GM04503 (cell line): ENCODE measurements at places on chromosomes 3 and 15.
A peak's percentile ranks its signal among the peaks of the same experiment; 100 is the strongest.

GRCh38 chr3:132047209-132047608 lies 12.4 kb upstream of the CPNE4 start:
- no peak for DNase-seq

DNA sequence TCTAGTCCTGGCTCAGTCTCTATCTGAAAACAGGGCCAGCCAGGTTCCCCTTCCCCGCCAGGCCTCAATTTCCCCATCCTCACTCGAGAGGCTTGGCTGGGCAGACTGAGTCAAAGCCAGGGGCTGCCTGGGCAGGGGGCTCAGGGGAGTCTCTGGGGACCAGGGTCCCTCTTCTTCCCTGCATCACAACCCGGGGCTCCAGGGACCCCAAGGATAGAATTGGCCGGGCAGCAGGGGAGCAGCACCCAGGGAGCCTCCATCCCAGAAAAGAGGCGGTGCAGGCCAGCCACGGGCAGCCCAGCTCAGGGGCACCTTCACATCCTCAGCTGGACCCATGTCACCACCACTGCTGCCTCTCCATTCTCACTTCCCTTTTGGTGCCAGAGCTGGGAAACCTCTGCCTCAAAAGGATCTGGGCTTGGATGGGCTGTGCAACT lies 13.3 kb upstream of the PLXND1 start:
- DNase-seq: no peak

DNA sequence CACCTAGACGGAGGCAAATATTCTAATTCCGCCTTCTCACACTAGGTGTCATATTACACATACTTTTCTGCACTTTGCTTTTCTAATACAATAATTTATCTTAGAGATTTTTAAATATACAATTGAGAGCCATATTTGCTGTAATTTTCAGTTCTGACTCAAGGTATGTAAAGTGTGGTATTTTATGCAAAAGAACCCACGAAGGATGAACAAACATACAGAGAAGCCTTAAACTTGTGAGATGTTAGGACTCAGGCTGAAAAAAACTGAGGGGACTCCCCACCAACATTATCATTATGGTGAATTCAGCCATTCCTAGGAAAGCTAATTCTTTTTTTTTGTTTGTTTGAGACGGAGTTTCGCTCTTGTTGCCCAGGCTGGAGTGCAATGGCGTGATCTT lies 9.6 kb downstream of the ZBTB11 start:
- DNase-seq: no peak

DNA sequence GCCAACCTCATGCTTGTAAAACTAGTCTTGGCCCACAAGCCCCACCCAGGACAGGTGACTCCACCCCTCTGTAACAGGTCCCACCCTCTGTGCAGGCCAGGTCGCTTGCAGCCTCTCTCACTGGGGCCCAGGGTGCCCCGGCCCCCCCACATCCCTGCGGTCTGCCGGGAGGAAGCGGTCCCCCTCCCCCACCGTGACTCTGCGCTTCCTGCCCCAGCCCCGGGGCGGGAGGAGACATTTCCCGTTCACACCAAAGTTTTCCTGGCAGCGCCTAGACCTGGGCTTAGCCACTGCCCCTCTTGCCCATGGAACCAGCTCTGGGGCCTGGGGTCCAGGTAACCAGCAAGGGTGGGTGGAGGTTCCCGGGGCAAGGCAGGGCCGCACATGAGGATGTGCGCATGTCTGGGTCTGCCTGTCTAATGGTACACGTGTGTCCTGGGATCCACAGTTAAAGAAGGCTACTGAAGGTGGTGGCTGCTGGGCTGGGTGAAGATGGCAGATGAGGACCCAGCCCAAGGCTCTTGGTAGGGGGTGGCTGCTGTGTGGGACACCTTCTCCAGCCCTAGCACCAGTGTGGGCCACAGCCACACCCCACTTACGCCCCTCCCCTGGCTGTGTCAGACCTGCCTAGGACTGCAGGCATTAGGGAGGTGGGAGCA lies 8.4 kb downstream of the NBEAL2 start:
- DNase-seq: no peak

DNA sequence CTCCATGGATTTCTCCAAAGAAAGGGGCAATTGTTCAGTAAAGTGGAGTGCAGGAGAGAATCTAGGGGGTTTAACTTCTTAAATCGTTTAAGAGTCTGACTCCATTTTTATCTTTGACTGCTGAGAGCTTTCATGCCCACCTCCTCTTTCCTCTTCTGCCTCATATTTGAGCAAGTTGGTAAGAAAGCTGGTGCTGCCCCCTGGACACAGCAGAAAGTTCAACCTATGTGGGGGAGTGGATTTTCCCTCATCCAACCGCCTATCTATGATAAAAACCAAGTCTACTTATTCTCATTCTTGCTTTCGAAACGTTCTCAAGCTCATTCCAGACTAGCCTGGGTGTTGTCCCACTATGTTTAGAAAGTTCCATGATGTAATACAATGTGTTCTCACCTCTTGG lies 26.0 kb downstream of the HHLA2 start:
- no peak for DNase-seq

- DNase-seq: no peak
Observed at GRCh38 chr3:134370611-134371531, 3.4 kb downstream of the AMOTL2 start.

GRCh38 chr15:100881573-100882336 lies 2.1 kb downstream of the ALDH1A3 start:
- no peak for DNase-seq

DNA sequence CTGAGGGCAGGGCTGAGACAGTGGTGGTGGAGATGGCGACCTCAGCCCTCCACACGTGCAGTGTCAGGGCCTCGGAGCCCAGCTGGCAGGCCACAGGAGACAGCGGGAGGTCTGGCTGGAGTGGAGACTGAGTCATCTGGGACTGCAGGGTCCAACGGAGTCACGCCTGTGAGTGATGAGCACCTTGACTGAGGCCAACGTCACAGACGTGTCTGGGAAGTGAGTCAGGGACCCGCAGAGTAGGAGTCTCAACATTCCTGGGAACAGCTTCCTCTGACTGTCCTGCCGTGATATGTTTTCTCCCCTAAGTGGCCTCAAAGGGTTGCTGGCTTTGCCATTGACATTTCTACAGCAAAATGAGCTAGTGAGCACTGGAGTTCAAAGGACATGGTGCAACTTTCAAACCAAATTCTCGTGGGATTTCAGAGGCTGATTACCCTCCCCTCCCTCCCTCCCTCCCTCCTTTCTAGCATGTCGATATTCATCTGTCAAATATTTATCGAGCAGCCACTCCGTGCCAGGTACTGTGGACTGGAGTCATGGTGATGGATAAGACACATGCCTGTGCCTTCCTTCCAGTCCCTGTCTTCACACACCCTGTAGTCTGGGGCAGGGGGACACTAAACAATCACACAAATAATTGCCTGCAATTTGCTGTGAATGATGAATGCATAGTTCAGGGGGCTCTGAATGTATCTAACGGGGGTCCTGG lies 53.3 kb upstream of the AMOTL2 start:
- peak; percentile 100 for DNase-seq

DNA sequence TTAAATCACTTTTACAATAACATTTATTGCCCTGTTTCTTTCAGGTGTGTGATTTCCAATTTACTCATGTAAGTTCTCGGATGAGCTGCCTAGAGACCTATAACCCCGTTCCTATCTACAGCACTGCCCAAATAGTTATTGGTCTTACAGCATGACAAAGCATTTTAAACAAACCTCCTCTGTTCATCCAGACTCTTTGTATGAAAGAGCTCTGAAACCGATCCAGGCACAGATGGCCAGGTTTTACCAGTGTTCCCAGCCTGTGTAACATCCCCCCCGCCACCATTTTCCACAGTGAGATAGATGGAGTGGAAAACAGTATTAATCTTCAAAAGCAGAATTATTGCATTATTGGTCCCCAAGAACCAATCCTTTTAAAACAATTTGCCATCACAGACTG lies 59.0 kb upstream of the SPTSSB start:
- no peak for DNase-seq

GRCh38 chr3:14876921-14877333 lies 58.2 kb downstream of the FGD5 start:
- peak; percentile 15 for DNase-seq

- no peak for DNase-seq
Observed at GRCh38 chr3:129404610-129405009, 23.8 kb downstream of the EFCAB12 start.

DNA sequence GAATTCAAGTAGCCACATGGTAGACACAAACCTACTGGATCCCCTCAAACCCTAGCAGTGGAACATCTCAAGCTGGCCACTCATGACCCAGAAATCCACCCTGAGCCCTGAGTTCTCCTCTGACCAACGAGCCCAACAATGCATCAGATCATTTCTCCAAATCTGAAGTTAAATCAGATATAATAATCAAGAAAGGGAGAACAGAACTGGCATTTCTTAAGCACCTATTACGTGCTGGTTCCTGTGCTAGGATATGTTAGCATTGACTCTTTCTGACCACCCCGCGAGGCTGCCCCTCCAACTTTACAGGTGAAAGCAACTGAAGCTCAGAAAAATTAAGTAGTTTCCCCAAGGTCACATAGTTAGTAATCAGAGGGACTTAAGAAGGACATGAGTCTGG lies 51.5 kb upstream of the CCDC174 start:
- no peak for DNase-seq

DNA sequence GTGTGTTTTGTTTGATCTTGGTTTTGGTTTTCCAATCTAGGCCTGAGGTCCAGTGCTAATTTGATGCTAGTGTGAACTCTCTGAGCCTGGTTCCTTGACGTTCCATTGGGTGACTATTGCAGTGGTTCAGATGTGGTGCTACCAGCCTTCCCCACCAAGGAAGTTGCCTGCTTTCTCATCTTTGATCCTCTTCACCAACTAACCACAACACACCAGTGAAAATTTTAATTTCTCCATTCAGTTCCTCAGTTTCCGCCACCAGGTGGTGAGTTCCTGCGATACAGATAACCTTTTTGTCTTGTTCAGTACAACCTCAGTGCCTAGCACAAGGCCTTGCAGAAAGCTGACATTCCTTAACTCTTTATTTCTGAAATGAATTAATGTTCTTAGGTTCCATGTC lies 337.4 kb upstream of the TPRG1 start:
- DNase-seq: no peak

- no peak for DNase-seq
Observed at GRCh38 chr15:88657326-88658069, 18.7 kb downstream of the ISG20 start.

DNA sequence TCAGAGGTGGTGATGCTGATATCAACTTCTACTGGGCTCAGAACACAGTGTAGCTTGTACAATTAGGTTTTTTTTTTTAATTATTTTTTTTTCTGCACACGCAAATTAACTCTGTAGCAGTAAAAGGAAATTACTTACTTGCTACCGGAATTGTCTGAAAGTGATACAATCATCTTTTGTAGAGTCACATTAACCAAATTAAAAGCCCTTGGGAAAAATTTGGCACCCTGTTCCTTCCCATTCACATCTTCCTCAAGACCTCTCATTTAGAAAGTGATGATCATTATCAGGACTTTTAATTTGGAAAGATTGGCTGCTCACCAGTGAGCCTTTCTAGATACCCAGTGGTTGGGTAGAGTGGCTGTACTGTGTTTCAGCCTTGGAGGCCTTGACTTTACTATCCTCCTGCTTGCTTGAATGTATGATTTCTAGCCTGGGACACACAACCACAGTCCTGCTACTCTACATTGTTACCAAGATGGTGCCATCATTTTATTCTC lies 158.3 kb downstream of the ECT2 start:
- DNase-seq: no peak

DNA sequence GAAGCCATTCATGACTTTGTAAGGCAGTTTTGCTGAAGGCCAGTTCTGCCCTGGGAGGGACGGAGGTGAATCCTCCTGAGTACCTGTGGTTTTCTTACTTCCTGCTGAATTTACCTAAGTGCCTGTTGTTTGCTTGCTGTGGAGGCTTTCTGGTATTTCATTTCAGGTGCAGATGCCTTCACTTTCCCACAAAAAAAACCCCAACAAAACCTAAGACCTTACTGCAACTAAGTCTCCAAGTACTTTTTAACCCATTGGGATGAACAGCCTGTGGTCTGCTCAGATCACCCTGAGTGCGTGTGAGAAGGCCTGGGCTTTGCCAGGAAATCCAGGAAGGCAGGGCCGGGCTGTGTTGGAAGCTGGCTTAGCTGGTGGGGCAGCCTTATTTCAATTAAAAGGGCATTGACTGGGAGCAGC lies 65.3 kb downstream of the IGF1R start:
- DNase-seq: no peak

DNA sequence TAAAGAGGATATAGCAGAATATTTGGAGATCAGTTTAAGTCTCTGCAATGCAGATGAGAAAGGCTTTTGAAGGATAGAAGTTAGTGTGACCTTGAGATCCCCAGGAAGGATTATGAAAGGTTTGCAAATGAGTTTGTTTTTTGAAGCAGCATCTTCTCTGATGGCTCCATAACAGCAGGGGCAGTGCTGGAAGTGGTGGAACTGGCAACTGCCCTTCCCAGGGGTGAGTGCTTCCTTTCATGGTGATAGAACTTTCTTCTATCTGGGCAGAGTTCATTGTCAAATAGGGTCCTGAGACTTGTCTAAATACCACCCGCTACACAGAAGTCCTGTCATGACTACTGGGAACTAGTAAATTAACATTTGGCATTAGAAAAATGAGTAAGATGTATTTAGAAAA lies 314.2 kb upstream of the MCTP2 start:
- DNase-seq: no peak

DNA sequence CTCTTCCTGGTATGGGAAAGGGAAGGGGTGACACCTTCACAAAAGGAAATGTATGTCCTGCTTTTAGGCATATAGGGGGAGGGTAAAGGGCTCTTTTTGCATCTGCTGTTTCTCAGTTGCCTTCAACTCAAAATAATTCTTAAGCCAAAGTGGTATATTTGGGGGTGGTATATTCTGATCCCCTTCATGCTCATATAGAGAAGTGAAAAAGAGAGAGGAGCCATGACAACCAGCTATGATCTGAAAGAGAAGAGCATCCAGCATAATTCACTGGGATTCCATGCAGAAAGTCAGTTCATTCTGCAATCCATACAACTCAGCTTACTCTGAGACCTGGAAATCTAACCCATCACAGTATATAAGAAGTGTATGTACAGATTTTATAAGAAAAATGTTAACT lies 22.3 kb downstream of the DENND6A start:
- no peak for DNase-seq

GRCh38 chr3:159929171-159930141 lies 59.2 kb upstream of the IL12A start:
- DNase-seq: no peak

GRCh38 chr15:101549647-101550046 lies 60.1 kb upstream of the PCSK6 start:
- DNase-seq: no peak

- DNase-seq: no peak
Observed at GRCh38 chr3:138351151-138351550, 2.8 kb downstream of the MRAS start.

DNA sequence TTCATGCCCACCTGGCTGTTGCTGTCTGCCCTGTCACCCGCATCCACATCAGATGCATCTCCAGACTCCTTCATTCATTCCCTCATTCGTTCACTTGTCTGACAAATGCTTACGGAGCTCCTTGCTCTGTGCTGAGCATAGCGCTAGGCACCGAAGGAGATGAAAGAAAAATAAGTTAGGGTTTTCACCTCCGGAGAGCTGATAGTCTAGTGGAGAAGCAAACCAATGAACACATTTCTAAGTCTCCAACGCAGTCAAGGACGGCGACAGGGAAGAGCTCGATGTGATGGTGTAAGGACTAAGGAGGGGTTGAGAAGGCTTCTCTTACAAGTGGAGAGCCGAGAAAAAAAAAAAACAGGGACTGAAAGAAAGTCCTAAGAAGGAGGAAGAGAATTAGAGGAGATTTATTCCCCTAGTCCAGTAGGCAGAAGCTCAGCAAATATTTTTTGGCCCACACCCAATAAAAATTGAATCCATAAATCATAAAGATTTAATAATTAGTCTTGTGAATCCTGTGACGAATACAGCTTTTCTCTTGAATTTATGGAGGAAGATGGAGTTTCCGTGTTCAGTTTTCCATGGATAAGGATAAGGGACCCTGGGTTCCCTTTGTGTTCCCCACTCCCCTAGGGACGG lies 127.2 kb upstream of the DLG1 start:
- DNase-seq: no peak
